Activated CD8-positive, alpha-beta memory T cell treated with anti-CD3 and anti-CD28 coated beads for 4 hours (primary cell): ENCODE measurements at places on chromosomes 4 and X.
A peak's percentile ranks its signal among the peaks of the same experiment; 100 is the strongest.

DNA sequence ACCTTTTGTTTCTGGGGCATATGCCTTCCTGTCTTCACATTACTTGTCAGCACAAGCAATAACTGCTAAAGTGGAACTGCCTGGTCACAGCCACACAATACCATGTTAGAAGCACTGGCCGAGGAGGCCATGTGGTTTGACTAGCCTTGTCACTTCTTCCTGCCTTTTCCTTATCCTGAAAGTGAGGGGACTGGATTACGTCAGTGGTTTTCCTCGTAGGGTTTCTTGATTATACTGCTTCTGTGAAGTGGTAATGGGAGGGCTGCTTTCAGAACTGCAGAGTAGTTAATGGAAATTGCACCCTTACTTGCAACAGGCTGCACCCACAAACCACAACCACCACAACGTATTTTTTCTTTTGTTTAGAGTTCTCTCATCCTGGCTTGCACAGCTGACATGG, 26.6 kb downstream of the ZRSR2 start:
- peak; percentile 3 for DNase-seq

- DNase-seq: no peak
Measured at GRCh38 chrX:63330681-63331080, 20.5 kb downstream of the SPIN4 start.

DNA sequence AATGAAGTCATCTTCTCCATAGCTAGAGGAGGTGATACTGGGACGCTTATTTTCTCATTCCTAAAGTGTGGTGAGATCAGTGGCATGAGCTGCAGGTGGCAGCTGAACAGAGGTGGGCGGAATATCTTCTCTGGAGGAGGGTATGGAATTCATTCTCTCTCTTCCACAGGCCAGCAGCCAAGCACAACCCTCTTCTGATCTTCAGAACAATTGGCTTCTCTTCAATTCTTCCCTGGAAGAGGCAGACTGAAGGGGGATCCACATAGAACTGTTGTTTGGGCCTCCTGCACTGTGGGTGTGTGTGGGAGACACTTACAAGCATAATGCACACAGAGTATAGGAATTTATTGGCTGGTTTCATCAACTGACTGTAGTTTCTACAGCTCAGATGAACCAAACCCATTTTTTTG, 180.4 kb upstream of the RASGEF1B start:
- no peak for DNase-seq

- DNase-seq: no peak
Measured at GRCh38 chr4:156662921-156663320, 308.7 kb downstream of the PDGFC start.

GRCh38 chr4:146998157-146998556, 52.5 kb upstream of the TTC29 start:
- no peak for DNase-seq
